NCI-H446 treated with DMSO at 0.1 percent for 48 hours (cell line): ENCODE measurements at places on chromosomes 2 and 18.
A peak's percentile ranks its signal among the peaks of the same experiment; 100 is the strongest.

DNA sequence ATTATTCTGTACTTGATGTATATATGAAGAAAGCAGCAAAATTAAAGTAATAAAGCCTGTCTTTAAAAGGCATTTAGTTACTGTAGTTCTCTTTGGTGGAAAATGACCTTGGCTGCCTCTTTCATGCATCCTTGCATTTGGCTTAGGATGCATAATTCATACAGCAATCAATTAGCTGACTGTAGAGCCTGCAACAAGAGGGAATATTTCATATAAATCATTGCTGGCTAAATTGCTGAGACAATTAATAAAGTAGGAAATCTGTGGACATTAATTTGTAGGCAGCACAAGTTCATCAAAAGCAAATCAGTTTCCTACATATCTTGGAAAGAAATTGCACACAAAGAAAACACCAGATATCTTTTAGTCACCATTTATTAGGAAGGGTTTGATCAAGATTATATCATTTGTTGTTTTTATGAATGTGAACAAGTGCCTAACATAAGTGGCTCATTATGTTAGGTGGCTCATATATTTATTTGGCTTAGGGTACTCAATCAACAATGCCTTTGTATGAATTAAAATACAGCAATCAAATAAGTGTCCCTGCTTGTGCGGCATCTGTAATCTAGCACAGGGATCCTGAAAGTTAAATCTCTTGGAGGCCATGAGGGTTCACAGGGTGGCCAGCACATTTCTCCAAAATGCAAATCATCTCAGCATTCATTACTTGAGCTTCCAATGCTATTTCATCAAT lies 220.4 kb upstream of the SPOPL start:
- DNase-seq = no peak

- DNase-seq = no peak
These were observed 7.6 kb downstream of the ITGA6 start for GRCh38 chr2:172434821-172435605.

DNA sequence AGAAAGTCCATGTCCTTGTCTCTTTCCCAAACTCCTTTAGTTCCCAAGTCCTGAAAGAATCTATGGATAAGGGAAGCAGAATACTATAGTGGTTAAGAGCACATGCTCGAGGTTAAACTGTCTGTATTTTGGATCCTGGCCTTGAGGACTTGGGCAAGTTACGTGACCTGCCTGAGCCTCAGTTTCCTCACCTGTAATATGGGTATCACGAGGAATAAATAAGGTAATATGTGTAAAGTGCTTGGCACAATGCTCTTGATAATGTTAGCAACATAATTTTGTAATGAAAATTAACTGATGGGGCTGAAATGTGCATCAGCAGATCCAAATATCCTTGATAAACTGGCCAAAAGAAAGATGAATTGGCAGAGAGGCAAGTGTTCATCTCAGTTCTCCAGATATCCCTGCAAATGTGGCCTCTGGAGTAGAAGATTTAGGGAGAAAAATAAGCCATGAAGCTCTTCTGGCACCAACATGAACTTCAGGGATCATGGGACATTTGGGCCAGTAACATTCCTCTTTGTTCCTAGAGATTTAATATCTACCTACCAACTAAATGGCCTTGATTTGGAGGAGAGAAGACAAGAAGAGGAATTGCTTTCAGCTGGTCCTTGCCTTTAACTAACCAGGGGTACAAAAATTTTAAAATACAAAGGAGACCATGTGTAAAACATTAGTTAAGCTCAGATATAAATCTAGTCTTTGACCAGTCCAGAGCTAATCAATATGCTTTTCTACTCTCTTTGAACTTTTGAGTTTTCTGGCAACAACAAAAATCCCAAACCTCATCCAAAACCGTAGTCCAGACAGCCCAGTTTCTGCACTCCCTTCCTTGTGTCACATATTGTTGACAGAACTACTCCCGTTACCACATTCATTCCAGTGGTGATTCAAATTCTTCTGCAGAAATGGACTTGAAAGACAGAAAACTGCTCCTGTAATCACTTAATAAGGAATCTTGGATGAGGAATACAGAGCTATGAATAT lies 52.7 kb upstream of the EML4 start:
- no peak for DNase-seq

GRCh38 chr2:222724208-222724607 lies 52.8 kb downstream of the MOGAT1 start:
- DNase-seq = no peak

GRCh38 chr18:63741769-63742168 lies 33.4 kb upstream of the SERPINB7 start:
- no peak for DNase-seq

GRCh38 chr18:21300035-21300907 lies 58.2 kb downstream of the GREB1L start:
- DNase-seq = no peak

GRCh38 chr2:14700753-14701152 lies 68.2 kb downstream of the LRATD1 start:
- DNase-seq = no peak

GRCh38 chr18:63185984-63186383 lies 133.6 kb downstream of the BCL2 start:
- DNase-seq = no peak

GRCh38 chr2:216188956-216189355 lies 79.8 kb downstream of the XRCC5 start:
- no peak for DNase-seq

DNA sequence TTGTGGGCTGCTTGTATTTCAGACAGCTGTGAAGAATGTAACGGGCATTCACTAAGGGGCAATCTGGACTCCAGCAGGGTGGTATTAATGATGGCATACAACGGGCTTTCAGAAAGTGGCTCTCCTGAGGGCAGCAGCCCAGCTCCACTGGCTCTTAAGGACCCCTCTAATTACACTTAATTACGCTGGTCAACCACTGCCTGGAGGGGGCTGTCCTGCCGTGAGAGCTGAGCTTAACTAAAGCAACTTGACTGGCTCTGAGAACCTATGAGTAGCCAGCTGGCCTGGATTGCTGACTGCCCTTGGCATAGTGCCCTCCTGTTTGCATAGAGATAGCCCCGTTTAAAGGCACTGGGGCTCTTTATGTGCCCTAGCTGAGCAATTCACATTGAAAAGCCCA lies 3.8 kb downstream of the LIPG start:
- DNase-seq = peak; percentile 7

DNA sequence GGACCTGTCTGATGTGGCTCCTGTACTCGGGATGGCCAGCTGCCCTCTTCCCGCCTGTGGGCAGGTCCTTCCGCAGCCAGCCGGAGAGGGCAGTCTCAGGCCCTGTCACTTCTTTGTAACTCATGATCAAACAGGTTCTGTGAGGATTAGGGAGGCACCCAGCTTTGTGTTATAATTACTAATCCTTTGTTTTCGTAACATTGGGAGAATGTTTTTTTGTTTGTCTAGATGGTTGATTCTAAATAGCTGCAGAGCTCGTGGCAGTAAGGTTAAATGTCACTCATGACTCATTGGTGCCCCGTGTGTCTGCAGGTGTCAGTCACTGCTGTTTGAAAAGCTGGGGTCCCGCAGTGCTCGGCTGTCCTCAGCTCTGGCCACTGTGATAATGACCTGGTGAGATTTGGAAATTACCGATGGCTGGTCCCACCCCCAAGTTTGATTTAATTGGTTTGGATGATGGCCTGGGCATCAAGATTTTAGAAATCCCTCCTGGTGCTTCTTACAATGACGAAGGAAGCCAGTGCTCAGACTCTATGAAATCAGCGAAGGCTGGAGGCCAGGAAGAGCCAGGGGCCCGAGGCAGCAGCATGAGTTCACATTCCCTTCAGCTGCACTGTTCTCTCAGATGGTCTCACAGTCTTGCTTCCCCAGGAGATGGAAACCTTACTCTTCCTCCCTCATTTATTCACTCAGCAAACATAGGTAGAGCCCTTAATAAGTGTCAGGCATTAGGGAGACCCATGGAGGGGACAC lies 172.8 kb downstream of the VAPA start:
- DNase-seq = no peak

DNA sequence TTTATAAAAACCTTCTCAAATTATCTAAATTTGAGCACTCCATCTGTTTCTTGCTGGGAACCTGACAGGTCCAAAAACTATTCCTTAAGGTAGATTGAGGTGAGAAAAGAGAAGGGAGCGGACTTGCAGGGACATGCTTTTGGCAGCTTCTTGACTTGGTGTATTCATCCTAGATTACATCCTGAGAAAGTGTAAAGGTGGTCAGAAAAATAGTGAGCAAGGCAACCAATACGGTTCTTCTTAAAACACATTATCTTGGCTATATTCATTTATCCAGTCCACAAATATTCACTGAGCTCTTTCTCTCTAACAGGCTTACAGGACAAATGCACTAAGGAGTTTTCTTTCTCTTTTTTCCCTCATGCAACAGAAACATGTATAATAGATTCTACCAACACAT lies 230.0 kb downstream of the LRP1B start:
- DNase-seq = no peak

DNA sequence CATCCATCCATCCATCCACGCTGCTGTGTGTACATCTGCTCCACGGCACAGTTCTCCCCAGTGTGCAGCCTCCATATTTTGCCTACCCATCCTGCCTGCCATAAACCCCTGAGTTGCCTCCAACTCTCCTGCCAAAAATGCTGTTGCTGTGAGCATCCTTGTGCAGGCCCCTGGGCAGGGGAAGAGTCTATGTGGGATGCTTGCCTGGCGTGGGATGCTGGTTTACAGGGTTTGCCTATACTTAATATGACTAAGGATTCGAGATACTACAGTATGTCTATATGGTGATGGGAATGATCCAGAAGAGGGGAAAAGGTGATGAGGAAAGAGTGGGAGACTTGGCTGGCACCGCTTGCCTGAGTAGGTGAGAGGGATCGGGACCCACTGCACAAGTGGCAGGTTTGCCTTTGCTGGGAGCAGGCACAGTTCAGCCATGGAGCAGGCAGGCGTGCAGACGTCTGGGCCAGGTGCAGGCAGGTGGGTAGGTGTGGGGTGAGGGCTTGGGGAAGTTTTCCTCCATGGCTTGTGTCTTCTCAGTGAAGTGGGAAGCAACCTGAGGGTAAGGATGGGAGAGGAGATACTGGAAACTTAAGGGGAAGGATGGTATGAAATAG lies 30.2 kb upstream of the FAHD2A start:
- no peak for DNase-seq

DNA sequence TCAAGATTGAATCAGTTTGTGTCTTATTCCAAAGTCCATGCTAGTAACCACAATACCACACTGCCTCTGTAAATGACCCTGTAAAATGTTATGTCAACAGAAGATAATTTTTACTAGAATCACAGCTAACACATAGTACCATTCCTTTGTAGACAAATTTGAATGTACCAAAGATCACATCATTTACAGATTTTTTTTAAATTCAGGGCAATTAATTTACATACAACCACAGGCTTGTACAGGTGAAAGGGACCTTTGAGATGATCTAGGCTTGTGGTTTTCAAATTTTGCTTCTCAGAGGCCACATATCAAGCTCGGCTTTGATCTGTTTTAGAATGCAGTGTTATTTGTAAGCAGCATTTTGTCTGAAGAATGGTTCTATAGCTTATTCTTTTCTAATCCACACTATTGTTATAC lies 63.8 kb upstream of the PPM1B start:
- no peak for DNase-seq

GRCh38 chr2:65363879-65364666 lies 68.3 kb downstream of the SPRED2 start:
- no peak for DNase-seq
